CD4-positive, CD25-positive, alpha-beta regulatory T cell (primary cell): ENCODE measurements at places on chromosomes 7 and 10.

DNA sequence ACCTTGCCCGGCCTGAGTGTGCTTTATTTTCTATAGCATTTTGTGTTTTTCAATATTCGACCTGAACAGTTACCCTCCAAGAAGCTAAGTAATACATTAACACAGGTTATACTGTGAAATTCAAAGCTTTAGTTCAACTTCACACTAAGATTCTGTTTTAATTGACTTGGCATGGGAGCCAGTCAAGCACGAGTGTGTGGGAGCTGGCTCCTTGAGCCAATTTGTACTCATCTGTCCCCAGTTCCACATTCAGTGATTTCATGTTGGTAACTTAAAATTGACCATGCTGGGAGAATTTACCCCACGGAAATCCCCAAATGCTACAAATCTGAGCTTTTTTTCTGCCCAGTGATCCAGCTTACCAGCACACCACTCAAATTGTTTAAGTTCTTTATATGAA lies 20.3 kb downstream of the TSPAN12 start:
- DNase-seq, result no peak

DNA sequence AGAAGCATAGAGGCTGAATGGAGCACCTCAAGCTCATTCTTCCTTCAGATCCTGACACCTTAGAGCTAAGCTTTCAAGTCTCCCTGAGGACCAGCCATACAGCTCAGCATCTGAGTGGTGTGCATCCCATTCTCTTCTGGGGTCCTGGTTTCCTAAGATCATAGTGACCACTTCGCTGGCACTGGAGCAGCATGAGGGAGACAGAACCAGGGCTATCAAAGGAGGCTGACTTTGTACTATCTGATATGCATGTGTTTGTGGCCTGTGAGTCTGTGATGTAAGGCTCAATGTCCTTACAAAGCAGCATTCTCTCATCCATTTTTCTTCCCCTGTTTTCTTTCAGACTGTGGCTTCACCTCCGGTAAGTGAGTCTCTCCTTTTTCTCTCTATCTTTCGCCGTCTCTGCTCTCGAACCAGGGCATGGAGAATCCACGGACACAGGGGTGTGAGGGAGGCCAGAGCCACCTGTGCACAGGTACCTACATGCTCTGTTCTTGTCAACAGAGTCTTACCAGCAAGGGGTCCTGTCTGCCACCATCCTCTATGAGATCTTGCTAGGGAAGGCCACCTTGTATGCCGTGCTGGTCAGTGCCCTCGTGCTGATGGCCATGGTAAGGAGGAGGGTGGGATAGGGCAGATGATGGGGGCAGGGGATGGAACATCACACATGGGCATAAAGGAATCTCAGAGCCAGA lies 31.0 kb downstream of the PRSS2 start:
- DNase-seq, result peak; percentile 43

GRCh38 chr7:45203936-45204445 lies 46.4 kb downstream of the RAMP3 start:
- DNase-seq, result no peak

GRCh38 chr7:143233816-143234532 lies 12.1 kb downstream of the TAS2R40 start:
- no peak for DNase-seq

DNA sequence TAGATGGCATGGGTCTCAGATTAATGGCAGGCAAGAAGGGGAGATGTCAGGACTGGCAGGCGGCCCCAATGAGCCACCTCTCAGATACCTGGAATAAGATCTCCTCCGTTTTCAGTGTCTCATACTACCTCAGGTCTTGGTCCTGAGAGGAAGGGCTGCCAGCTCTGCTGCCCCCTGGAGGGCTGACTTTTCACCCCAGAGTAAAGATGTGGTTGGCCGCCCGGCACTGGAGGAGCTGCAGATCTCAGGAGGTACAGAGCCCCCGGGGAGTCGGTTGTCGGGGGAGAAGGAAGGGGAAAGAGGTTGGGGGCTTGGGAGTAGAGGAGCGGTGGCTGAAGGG lies 642 bp upstream of the COL13A1 start:
- peak; percentile 33 for DNase-seq

DNA sequence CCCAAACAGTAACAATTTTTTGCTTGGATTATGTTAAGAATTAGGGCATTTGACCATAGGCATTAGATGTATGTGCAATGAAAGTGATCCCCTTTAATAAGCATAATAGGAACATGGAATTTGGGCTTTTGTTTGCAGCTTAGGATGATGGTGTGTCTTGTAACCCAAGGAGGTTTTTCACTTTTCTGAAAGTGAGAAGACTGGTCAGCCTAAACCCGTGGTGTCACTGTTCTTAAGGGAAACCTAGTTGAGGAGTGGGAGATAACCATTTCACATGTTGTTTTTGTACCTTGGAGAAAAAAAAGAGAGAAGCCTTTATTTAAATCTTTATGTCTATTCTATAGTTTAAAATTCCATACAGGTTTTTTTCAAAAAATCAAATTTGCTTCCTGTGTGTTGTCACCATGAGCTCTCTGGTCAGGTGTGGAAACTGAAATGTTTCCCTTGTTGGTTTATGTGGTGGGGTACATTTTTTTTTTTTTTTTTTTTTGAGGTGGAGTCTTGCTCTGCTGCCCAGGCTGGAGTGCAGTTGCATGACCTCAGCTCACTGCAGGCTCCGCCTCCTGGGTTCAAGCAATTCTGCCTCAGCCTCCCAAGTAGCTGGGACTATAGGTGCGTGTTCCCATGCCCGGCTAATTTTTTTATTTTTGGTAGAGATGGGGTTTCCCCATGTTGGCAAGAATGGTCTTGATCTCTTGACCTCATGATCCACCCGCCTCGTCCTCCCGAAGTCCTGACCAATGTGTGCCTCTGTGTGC lies 7.7 kb downstream of the CCM2 start:
- no peak for DNase-seq

DNA sequence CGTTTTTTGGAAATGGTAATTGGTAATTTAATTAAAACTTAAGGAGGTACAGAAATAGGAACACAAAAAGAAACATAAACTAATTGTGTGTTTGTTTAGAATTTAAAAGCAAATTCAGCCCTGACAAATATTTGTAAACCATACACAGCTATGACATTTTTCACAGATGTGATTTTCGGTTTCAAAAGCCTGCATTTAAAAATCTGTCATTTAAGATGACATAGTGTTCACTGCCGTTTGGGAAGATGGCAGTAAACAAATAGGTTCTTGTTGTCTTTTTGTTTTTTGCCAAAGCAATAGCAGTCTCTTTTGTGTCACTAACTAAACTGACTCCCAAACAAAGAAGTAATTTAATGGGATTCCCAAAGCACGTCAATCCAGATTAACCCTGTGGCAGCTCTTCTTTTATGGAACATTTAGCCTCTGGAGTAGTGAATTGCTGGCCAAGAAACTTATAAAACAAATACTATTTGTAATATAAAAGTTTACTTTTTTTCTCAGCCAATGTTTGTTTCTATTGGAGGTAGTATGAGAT lies 697.6 kb downstream of the PHTF2 start:
- DNase-seq, result no peak
